ENCODE measurements at places on chromosomes 1 and 21. TPM values are rescaled to one million over a fixed set of nuclear protein-coding genes. Genes with fewer than 3 reads are reported as not detected.

Gene MNDA
- polyA plus RNA-seq: 3.2 TPM

Gene NUP210L
- 0.04 TPM for polyA plus RNA-seq

Gene KCNJ6
- polyA plus RNA-seq: 0.03 TPM

DNA sequence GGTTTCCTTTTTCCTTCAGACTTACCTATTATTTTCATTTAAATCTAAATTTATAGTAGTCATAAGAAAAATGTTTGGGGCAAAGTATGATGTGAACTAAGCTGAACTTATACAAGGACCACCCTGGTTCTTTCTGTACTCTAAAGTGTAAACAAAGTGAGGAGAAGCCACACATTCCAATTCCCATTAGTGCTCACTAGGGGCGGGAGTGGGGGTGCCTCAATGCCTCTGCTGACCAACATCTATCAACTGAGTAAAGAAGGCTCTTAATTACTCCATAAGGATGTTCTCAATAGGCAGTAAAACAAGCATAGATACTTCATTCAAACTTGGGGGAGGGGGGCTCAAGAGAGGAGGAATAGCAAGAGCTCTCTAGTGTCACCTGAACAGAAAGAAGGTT is 151.7 kb downstream of the CDC42BPA start:
- DNase-seq: no peak

DNA sequence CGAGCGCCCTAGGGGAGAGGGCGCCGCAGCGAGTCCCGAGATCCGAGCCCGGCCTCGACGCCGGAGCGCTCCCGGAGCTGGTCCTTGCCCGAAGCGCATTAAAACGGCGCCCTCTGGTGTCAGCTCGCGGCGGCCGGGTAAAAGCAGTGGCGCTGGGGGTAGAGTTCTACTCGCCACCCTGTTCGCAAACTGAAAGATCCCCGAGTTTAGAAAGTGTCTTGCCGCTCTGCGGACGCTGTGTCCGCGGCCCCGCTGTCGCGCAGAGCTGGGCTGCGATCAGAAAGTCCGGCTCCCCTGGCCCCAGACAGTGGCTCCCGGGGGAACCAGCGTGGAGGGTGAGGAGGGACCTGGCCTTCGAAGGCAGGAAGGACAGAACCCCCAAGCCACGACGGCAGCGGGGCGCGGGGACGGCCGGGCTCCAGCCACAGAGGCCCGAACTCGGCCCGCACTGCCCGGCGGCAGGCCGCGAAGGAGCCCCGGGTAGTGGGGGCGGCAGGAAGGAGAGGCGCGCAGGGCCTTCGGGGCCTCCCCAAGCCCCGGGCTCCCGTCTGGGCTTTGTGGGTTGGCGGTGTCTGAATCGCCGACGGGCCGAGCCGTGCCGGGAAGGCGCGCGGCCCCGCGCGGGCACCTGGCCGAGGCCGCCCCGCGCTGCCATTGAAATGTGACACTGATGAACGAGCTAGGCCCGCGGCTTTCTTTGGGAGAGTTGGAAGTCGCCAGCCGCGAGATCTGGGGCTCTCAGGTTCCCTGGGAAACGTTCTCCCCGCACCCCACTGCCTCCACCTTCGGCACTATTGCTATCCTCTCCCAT is 39.1 kb upstream of the NFIA start:
- DNase-seq: no peak

DNA sequence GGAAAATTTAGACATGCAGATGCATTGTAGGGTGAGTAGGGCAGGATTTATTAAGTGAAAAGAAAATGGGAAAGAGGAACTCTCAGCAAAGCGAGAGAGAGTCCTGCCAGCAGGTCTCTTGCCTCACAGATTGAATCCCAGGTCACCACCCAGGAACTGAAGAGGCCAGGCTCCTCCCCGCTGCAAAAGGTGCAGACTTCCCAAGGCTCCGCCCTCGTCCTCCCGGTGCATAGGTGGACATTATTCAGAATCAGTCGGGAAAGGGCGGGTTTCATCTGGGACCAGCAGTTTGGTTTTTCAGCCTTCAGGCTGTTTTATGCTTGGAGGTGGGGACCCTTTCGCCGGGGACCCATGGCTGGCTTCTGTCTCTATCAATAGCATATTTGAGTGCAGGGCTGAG is 41.6 kb upstream of the APP start:
- no peak for DNase-seq

GRCh38 chr1:199723250-199723956 is 304.1 kb upstream of the NR5A2 start:
- DNase-seq: no peak

DNA sequence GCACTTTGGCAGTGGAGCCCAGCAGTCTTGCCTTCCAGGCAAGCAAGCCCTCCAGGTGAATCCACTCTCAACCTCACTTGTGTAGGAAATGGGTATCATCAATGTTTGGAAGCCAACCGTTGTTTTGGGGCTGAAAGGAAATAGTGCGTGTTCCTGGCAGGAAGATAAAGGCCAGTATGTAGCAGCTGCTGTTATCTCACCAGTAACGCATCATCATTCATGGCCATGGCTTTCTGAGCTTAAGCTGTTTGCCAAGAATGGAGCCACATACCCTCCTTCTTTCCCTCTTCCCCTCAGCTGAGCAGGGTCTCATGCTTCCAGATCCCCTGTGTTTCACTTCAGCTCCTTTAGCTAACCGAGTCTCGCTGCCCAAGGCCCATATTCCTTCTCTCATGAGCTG is 2.2 kb upstream of the PDPN start:
- no peak for DNase-seq

DNA sequence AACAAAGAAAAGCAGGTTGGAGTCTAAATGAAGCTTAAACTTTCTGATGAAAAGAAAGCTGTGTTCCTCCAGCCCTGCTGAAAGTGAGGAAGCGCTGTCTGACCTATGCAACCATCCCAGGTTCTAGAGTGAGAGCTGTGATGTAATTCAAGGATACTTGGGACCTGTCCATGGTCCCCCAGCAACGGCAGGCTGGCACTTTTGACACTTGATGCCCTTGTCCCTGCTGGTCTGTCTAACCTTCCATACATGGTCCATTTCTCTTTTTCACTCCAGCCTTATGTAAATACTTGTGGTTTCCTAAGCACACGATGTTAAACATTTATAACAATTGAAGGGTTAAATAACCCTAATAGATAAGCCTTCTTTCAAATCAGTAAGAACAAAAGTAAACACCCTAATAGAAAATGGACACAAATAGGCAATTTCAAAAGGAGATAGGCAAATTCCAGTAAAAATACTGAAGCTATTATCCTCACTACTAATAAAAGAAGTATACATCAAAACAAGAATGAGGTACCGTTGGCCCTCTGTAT is 17.7 kb upstream of the KDM4A start:
- DNase-seq: no peak

- DNase-seq: no peak
Measured at GRCh38 chr1:155038602-155039307, 5.1 kb downstream of the DCST1 start.

DNA sequence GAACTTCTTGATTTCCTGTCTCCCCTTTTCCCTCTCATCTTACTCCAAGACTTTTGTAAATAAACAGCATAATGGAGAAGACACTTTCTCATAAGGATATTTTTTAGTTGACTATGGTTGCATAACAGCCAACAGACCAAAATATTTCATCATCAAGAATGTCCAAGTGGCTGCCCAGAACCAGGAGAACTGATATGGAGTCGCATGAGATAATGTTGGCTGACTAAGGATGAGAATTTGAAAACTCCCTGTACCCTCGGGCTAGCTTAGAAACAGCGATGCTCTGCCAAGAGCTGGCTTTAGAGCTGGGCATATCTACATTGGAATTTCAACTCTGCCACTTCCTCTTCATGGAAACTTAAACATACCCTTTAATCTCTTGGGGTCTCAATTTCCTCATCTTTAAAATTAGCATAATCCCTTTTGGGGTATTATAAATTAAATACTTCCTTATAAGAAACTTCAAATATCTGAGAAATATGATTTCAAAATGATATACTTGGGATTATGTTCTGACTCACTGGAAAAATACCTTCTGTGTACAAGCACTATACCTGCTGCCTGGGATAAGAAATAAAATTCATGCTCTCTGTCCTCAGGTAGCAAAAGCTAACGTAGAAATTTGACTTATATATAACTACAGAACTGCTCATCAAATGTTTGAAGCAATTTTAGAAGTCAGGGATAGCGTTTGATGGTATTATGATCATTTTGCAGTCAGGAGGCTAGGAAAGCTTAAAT is 777.3 kb downstream of the LTN1 start:
- DNase-seq: no peak
